ENCODE measurements at places on chromosomes 4 and X.

DNA sequence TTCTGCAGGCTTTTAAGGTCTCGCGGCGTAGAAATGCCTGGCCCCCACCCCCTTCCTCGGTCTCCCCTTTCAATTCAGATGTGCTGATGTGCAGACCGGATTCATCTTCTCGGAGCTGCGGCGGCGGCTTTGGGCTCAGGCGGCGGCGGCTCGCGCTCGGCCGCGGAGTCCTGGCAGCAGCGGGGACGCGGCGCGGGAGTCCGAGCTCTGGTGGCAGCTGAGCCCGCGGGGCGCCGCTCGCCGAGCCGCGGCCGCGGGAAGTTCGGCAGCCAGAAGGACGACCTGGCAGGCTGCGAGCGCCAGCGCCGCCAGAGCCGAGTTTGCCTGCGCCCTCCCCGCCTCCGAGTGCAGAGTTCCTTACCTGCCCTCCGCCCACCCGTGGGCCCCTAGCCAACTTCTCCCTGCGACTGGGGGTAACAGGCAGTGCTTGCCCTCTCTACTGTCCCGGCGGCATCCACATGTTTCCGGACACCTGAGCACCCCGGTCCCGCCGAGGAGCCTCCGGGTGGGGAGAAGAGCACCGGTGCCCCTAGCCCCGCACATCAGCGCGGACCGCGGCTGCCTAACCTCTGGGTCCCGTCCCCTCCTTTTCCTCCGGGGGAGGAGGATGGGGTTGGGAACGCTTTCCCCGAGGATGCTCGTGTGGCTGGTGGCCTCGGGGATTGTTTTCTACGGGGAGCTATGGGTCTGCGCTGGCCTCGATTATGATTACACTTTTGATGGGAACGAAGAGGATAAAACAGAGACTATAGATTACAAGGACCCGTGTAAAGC lies 448 bp downstream of the TLL1 start:
- H3K36me3 ChIP-seq = no peaks in the 10 kb centered on the region
- no peak overlapping the region for H3K27ac ChIP-seq
- peaks cover 95% of the 10 kb centered on the region for H3K27me3 ChIP-seq
- H3K4me1 ChIP-seq = peaks cover 8% of the 10 kb centered on the region
- peak overlapping the region; percentile 58 for H3K4me3 ChIP-seq
- peak; percentile 78 for DNase-seq

- no peak for DNase-seq
- H3K36me3 ChIP-seq = no peaks in the 10 kb centered on the region
- H3K27ac ChIP-seq = no peak overlapping the region
- no peaks in the 10 kb centered on the region for H3K27me3 ChIP-seq
Observed at GRCh38 chrX:100721328-100721727, 10.6 kb downstream of the SYTL4 start.

GRCh38 chrX:22533898-22534297 lies 261.2 kb downstream of the CBLL2 start:
- H3K27me3 ChIP-seq = no peaks in the 10 kb centered on the region
- no peak overlapping the region for H3K4me3 ChIP-seq
- peaks cover 13% of the 10 kb centered on the region for H3K4me1 ChIP-seq
- H3K36me3 ChIP-seq = no peaks in the 10 kb centered on the region
- peak; percentile 10 for DNase-seq
- H3K27ac ChIP-seq = no peak overlapping the region

GRCh38 chrX:11210415-11210801 lies 82.8 kb upstream of the AMELX start:
- no peak overlapping the region for H3K4me3 ChIP-seq
- no peaks in the 10 kb centered on the region for H3K27me3 ChIP-seq
- no peak overlapping the region for H3K27ac ChIP-seq
- no peaks in the 10 kb centered on the region for H3K36me3 ChIP-seq
- DNase-seq = no peak

- no peaks in the 10 kb centered on the region for H3K36me3 ChIP-seq
- H3K27me3 ChIP-seq = no peaks in the 10 kb centered on the region
- H3K27ac ChIP-seq = peak overlapping the region; percentile 27
- H3K4me1 ChIP-seq = peaks cover 10% of the 10 kb centered on the region
Observed at GRCh38 chrX:15475486-15475885, 17.6 kb downstream of the PIR start.

GRCh38 chr4:110310795-110311194 lies 112.4 kb upstream of the ELOVL6 start:
- H3K4me3 ChIP-seq = no peak overlapping the region
- no peaks in the 10 kb centered on the region for H3K36me3 ChIP-seq
- H3K4me1 ChIP-seq = no peaks in the 10 kb centered on the region
- H3K27ac ChIP-seq = no peak overlapping the region
- DNase-seq = no peak

DNA sequence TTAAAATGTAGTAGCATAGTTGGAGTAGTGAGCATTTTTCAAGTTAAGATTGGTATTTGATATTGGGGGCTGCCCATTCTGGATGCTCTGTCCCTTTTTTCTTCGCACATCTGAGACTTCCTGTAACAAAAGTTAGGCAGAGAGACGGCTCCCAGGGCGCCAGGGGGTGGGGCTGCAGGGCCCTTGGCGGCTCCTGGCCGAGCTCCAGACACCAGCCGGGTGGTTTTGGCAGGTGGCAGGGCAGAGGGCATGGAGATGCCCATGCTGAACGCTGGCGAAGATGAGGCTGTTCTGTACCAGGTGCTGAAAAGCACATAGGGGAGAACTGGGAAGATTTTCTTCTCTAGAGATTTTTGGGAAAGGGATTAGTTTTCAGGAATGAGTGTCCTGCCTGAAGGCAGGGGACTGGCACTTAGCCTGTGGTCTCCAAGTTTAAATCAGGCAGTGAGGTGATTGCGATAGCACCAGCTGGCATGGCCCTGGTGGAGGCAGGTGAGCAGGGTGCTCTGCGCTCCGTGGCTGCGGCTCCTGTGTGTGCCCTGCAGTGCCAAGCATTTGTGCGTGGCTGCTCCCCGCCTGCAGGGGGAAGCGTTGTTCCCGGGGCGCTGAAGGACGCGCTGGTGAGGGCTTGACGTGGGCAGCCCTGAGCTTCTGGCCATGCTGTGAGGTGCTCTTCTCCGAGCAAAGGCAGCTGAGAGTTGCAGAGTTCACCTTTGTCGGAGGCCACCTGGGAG lies 23.6 kb upstream of the HGFAC start:
- H3K4me3 ChIP-seq = no peak overlapping the region
- H3K4me1 ChIP-seq = peaks cover 5% of the 10 kb centered on the region
- H3K27ac ChIP-seq = no peak overlapping the region
- DNase-seq = no peak
- no peaks in the 10 kb centered on the region for H3K27me3 ChIP-seq
